ENCODE measurements at places on chromosomes 2 and 18.

DNA sequence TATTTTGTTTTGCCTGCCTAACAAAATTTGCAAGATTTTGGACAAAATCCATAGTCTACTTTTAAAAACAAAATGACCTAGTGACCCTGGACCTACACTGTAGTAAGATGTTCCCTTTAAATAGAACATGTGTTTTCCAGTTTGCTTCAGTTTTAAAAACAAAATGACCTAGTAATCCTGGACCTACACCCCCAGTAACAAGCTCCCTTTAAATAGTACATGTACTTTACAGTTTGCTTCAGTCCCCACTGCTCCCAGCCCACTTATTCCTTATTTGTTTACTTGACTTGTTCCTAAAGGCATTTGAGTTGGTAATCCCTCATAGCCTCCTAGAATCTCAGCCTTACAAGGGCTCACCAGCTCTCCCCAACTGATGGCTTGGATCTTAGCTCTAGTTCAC lies 34.5 kb upstream of the HTR2B start:
- no peaks in the 10 kb centered on the region for H3K27me3 ChIP-seq
- peaks cover 4% of the 10 kb centered on the region for H3K4me1 ChIP-seq
- DNase-seq: no peak
- no peak overlapping the region for H3K4me3 ChIP-seq

DNA sequence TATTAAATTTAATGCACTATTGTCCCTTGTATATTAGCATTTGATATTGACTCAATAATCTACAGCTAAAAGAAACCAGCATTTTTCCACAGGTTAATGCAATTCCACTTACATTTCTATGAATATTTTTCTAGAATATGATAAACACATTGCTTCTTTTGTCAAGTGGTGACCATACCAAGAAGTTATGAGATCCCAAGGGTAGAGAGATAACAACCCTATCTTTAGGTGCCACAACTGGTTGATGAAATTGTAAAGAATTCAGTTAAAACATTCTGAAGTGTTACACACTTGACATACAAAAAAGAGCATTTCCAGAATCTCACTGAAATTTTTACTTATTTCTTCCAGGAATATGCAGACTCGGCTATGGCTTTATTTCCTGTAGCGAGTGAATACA lies 56.0 kb downstream of the ABCG8 start:
- no peaks in the 10 kb centered on the region for H3K4me1 ChIP-seq
- no peak overlapping the region for H3K4me3 ChIP-seq
- H3K27ac ChIP-seq: no peak overlapping the region

- H3K4me1 ChIP-seq: no peaks in the 10 kb centered on the region
- H3K4me3 ChIP-seq: no peak overlapping the region
- no peaks in the 10 kb centered on the region for H3K27me3 ChIP-seq
- DNase-seq: no peak
Measured at GRCh38 chr18:71598374-71598773, 945.8 kb downstream of the CBLN2 start.

DNA sequence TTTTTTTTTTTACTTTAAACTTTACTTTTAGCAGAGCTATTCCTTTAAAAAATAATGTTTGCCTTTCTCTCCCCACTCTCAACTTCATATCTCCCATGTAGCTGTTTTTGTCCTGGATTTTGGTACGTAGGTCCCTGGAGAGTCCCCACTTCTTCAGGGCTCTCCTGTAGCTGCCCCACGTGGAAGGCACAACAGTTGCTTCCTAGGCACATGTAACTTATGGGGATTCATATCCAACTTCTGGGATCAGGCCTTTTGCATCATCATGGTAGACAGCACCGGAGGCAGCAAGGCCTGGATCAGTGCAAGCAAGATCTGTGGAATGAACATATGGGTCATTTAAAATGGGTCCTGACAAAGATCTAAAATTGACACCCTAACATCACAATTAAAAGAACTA lies 95.7 kb downstream of the ACAA2 start:
- no peak overlapping the region for H3K27ac ChIP-seq
- H3K4me1 ChIP-seq: peaks cover 3% of the 10 kb centered on the region
- no peak for DNase-seq
- H3K27me3 ChIP-seq: no peaks in the 10 kb centered on the region
- no peaks in the 10 kb centered on the region for H3K36me3 ChIP-seq

- H3K36me3 ChIP-seq: no peaks in the 10 kb centered on the region
- H3K27me3 ChIP-seq: no peaks in the 10 kb centered on the region
- no peak for DNase-seq
- H3K4me1 ChIP-seq: no peaks in the 10 kb centered on the region
Measured at GRCh38 chr2:61658841-61659780, 121.0 kb upstream of the XPO1 start.

All from upper lobe of left lung (tissue), 6 donors.